Stimulated activated CD8-positive, alpha-beta memory T cell treated with anti-CD3 and anti-CD28 coated beads, Interleukin-7, amount 100 ng/mL, for 24 hours (primary cell): ENCODE measurements at places on chromosomes 16 and 17.

GRCh38 chr17:81332914-81333528, 37.9 kb upstream of the SLC38A10 start:
- DNase-seq, result no peak

GRCh38 chr17:18932360-18933055, 19.5 kb upstream of the SLC5A10 start:
- DNase-seq, result no peak

DNA sequence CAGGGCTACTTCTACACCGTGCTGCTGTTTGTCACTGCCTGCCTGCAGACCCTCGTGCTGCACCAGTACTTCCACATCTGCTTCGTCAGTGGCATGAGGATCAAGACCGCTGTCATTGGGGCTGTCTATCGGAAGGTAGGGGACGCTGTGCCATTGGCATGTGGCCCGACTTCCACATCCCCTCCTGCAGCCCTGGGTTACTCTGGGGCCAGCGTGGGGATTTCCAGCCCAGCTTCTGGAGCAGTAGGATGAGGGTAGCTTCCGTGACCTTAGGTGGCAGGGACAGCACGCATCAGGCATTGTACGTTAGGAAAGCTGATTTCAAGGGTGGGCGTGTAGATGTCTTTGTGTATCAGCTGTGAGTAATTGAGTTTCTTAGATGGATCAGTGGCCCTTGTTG, 96.5 kb downstream of the ABCC1 start:
- no peak for DNase-seq

DNA sequence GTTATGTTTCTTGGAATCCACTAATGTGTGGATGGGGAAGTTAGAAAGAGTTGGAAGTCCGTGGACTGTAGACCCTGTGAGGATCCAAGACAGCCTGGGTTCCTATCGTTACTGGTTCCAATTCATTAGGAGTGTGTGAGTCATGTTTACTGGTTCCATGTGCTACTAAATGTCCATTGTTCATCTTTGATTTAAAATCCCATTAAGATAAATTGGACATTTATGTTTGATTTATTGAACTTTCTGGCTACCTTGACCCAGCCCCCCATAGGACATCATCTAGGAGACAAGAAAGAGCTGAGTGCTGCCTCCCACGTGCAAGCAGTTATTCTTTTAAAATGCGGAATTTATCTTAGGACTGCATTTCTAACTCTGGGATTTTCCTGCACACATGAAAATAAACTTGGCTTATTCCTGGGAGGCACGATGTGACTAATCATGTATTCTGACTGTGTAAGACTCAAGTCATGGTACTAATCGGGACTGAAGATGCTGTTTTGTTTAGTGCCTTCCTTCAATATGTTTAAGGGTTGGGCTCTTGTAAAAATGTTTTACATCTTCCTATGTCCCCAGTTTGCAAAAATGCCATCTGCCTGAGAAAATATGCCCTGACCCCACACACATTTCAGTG, 53.4 kb downstream of the RGS9 start:
- no peak for DNase-seq

DNA sequence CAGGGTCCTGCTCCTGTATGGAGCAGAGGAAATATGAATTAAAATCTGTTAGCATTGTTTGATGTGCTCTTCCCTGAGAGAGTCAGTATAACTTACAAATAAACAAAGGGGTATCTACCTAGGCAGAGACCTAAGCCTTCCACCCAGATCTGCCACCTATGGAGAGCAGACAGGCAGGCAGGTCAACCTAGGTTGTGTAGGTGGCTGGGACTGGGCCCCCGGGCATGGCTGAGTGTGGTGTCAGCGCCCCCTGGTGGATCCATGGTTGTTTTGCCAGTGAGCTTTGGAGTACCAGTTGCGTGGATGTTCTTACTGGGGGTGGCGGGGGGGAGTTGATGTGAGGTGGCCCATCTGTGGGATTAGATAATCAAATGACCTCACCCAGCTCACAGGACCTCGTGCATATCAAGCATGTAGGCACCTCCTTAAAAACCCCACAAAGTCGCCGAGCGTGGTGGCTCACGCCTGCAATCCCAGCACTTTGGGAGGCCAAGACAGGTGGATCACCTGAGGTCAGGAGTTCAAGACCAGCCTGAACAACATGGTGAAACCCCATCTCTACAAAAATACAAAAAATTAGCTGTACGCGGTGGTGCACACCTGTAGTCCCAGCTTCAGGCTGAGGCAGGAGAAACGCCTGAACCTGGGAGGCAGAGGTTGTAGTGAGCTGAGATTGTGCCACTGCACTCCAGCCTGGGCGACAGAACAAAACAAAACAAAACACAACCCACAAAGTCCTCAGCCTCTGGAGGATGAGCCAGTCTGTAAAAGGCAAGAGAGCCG, 17.6 kb downstream of the DUS2 start:
- DNase-seq, result peak; percentile 74

DNA sequence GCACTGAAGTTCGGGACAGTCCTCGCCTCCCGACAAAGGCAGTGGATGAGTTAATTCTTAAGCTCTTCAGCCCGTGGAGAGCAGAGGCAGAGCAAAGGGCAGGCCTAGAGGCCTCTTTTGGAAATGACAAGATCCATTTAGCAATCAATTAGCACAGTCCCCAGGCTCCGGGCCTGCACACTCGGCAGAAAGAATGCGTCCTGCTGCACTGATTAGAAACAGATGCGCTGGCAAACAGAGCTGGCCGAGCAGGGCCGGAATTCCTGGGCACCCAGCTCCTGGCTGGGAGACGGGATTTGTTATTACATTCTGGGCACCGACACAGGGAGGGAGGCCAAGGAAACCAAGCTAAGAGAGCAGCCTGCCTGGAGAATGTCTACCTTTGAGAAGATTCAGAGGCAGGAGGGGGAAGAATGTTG, 162.9 kb downstream of the COPRS start:
- no peak for DNase-seq

- DNase-seq, result no peak
Observed at GRCh38 chr17:77493238-77493820, 352.6 kb downstream of the SEC14L1 start.

DNA sequence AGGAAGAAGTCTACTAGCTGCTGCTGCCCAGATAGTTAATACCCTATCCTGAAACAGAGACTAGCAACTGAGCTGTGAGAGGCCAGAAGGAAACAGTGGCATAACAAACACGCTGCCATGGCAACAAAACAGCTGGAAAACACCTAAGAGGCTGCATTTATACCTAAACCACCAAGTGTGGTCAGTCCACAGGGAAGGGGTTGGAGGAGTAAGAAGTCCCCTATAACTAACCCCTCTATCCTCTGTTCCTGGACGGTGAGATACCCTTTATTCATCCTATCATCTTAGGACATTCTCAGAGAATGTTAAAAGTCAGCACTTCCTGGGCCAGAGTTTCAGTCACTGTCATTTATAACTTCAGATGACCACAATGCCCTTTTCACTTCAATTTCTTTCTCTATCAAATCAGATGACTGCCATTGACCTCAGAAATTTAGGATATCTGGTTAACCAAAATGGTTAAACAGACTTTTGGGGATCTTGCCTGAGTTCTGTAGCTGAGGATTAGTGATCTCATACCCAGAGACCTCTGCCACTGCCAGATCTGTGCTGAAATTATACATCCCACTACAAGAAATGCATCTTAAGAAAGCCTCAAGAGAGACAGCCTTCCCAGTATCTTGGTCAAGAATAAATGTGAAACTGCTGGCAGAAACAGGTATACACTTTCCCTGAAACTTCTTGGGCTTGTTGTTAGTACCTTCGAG, 36.2 kb downstream of the STH start:
- no peak for DNase-seq

- no peak for DNase-seq
Observed at GRCh38 chr16:82603784-82604411, 22.9 kb upstream of the CDH13 start.

DNA sequence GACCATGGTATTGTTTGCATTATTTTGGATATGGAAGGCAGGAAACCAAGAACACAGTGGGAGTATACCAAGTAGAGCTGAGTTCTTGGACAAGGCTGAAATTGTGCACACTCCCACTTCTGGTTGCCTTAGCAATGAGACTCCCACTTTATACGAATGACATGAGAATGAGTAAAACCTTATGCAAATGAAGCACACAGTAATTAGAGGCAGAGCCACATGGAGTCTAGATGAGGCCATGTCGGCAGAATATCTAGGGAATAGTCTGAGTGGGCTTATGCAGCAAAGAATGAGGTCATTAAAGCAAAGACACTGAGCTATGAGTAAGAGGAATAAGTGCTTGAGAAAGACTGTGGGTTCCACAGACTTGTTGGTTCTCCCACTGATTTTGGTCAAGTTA, 178.7 kb downstream of the GRIN2A start:
- no peak for DNase-seq

- DNase-seq, result no peak
Observed at GRCh38 chr17:19361944-19362276, 613 bp downstream of the B9D1 start.
